ENCODE measurements at places on chromosomes 5 and 9. TPM values are rescaled to one million over a fixed set of nuclear protein-coding genes. Genes with fewer than 3 reads are reported as not detected.

Gene SCGB3A1
- 7.8 TPM for total RNA-seq

Gene TLX3
- total RNA-seq = not detected

DNA sequence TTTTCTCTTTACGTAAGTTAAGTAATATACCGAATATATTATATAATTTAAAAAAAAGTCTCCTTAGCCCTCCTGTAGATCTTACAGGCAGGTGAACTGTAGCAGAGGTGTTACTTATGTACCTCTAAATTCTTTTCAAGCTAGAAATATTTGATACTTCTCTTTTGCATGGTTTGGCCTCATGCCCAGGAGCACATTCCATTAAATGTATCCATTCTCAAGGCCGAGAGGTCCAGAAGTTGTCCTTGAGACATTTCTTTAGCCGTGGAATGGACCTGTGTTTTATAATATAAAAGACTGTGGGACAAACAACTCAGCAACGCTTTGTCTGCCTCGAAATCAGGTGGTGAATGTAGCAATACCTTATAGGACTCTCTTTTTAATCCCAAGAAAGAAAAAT lies 184.5 kb downstream of the TRIO start:
- no peak for DNase-seq

DNA sequence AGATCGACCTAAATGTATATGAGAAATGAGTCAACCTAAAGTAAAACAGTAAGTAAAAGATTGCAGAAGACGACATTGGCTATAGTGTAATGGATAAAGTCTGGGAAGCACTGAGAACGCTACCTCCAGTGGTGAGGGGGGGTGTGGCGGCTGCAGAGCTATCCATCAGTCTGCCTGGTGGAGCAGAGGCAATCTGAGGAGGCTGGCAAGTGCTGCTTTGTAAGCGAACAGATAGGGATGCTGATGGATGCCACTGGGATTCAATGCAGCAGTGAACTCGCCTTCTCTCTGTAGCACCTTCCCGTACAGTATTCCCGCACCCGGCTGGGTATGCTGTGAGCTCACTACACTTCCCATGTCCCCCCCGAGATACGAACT lies 261.5 kb downstream of the NSG2 start:
- no peak for DNase-seq

DNA sequence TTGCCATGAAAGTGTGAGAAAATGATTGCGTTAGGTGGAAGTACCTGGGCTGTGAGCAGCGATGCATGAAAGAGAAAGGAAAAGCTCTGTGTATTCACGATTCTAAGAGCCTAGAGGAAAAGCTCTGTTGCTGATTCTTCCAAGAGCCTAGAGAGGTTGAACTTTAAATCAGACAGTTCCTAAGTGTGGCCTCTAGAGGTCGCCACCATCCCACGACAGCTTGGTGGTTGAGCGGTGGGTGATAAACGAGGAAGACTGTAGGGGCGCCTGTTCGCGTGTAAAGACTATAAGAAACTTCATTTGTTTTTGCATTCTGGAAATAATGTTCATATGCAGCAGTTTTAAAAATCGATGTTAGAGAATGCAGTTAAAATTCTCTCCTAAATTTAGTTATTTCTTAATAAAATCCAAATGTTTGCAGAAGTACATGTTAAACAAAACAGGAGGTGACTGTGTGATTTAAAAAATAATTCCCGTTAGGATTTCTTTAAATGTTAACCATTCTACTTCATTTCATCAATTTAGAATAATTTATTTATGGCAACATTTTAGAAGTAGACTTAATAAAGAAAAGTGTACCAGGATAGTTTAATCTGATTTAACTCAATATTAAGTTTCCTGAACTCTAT lies 107.7 kb downstream of the TENT4A start:
- no peak for DNase-seq

DNA sequence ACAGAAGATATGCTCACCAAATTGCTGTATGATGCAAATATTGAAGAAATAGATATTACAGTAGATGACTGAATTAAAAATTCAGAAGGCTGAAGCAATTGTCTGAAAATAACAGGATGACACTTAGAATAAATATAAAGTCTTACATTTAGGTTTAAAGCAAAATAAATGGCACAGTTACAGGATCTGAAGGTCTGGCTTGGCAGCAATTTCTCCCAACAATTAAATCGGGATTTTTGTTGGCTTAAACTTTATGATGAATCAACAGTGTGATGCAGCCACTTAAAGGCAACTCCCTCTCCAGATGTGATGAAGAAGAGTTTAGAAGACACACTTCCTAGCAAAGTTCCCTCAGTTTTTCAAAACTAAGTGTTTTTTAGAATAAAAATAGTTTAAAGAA lies 80.5 kb downstream of the NREP start:
- DNase-seq = no peak

GRCh38 chr9:28678097-28678496 lies 1104.8 kb upstream of the C9orf72 start:
- no peak for DNase-seq

All from suprapubic skin (tissue), 4 donors.